ENCODE measurements at places on chromosomes 16 and 17.

DNA sequence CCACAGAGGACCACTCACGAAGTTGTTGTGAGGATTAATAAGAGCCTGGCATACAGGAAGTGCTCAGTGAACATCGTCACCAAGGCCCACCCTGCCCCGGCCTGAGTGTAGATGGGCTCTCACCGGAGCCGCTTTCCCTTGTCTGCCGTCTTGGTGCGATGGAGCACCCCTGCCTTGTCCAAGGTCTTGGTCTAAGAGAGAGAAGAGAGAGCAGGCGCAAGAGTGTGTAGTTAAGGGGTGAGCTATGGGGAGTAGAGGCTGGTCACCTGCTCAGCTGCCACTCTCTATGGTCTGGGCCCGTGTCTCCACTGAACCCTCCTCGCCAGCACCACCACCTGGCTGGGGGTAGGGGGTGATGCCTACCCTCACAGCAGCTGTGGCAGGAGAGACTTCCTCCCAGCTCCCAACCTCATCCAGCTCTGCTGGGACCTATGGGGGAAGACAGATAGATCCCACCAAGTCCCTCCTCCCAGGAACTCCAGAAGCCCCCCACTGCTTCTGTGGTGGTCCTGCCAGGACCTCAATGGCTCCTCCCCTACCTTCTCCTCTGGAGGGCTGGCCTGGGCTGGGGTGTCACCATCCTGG is 28.7 kb downstream of the ARHGAP27 start:
- no peak for DNase-seq

GRCh38 chr16:79536958-79537357 is 63.6 kb downstream of the MAF start:
- no peak for DNase-seq

- peak; percentile 32 for DNase-seq
Measured at GRCh38 chr17:29059281-29059680, 16.3 kb downstream of the PIPOX start.

DNA sequence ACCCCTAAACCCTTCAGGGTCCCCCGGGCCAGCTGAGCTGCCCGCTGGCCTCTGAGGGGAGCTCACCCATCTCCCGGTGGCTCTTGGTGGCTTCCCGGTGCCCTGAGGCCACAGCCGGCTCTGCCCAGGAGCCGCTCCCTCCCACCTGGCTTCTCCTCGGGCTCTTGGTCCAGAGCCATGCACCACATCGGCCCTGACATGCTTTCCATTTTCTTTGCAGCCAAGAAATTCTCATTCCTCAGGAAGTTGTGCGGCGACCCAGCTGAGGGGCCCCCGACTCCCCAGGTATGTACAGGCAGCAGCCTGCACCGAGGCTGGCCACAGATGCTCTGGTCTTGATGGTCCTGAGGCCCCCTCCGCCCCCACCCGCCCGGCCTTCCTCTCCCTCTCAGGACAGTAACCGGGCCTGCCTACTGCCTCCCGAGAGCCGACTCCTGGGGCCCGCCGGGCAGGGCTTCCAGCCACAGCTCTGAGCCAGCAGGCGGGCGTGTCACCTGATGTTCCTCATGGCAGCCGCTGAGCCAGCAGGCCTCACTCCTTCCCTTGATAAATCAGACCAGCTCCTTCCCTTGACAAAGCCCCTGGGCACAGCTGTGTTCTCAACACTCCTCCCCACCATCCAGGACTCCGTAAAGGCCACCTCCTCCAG is 28.4 kb upstream of the ZFPM1 start:
- no peak for DNase-seq

DNA sequence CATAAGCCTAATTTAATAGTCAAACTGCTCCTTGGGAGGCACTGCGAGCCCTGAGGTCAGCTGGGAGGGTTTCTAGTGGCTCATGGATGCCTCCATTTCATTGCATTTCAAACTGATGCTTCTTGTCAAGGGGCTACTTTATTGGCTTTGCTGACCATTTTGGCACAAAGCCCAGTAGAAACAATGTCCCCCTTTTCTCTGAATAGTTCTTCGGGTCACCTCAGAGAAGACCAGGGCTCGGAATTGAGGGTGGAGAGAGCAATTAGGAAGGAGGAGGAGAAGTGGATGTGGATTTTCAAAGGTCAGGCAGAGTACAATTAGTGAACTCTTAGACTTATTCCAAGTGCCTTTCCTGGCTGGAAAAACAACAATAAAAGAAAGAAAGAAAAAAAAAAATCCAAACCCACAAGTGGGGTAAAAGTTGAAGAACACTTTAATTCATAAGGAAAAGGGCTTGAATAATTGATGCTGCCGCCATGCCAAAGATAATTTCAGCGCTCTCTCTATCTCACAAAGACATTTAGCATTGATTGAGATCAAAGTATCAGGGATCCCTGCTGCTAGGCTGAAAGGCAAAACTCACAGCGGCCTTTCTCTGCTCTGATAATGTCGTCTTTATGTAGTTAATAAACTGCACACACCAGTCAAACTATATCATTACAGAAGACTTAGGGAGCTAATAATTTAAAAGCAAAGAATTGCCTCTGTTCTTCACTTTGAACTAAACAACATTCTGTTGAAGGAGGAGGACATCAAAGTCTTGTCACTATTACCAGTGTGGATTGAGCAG is 122.7 kb downstream of the RGS9 start:
- no peak for DNase-seq

DNA sequence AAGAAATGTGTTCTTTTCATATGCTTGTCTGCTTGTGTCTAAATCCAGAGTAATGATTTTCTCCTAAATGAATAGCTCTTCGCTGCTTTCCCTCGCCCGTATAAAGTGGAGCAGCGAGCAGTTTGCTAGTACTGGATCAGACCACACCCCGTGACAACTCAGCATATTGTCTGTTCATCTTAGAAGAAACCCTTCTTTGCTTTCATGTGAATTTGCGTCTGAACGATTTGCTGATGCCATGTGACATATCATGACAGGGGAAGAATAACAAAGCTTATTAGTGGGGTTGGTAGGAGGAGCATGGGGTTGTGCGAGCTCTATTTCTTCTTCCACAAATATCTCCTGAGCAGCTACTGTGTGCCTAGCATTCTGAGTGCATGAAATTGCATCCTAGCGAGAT is 44.1 kb upstream of the CACNG4 start:
- no peak for DNase-seq

DNA sequence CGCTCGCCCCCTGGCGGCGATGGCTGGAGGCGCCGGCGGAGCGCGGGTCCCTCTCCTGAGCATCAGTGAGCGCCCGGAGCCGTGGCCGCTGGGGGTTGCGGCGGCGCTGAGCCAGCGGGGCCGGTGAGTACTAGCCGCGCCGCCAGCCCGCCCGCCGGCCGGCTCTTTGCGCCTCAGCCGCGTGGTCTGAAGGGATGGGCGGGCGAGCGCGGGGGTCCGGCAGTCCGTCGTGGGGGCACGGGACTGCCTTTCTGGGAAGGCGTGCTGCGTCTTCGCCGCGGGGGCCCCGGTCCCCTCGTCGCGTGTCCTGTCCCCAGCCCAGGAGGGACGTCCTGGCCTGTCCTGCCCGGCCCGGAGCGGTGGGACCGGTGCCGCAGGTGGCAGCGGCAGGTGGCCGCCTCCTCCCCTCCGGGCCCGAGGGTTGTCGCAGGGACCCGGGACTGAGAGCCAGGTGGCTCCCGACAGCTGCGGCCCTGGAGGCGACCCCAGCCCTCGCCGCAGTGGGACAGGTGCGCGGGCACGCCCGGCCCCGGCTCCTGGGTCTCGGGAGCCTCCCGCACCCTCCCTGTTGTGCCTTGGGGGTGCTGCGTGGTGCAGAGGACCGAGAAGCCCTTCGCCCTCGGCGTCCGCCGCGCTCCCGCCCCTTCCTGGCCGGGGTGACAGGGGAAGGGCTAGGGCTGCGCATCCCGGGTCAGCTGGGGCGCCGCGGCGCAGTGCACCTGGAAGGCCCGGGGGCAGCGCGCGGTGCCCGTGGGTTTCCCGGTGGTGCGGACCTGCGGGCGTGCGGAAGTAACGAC is at the start of gene SPECC1:
Gene SPECC1 (plus strand): TSS at position 58 of the 797 bp plus-strand sequence. CDS start 87,293 bp downstream, outside the sequence.
- no peak for DNase-seq

GRCh38 chr17:21330436-21331160 is 45.6 kb upstream of the KCNJ12 start:
- no peak for DNase-seq

DNA sequence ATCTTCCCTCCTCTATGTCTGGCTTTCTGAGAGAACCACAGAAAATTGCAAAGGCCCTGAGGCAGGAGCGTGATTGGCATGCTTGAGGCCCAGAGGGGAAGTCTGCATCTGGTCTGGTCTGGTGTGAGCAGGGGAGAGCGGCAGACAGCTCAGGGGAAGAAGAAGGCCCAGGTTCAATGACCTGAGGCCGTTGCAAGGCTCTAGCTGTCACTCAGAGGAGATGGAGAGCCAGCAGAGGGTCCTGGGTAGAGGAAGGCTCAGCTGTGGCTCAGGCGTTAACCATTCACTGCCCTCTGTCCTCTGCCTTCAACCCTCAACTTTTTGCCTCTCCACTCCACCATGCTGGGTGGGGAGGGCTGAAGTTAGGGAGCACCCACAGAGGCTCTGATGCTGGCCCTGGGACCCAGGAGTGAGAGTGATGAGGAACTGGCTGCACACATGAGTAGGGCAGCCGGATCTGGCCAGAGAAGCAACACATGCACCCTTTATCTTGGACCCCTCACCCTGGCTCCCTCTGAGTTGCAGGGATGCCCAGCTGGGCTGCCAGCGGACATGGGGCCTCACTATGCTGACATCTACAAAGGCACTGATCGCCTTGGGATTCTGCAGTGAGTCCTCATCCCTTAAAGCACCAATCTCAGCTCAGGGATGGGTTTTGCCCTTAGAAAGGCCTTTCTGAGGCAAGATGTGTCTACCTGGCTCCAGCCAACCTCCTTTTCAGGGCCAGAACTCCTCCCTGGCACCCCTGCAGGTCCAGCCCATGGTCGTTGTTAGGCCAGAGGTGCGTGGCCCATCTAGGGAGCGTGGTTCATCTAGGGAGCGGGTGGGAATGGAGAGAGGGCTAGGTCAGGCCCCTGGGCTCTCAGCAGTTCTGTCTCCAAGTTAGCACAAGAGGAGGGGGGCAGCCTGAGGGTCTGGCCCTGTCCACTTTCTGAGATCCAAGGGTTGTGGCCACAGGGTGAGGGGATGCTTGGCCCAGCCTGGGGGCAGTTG is 7.7 kb upstream of the KRTAP17-1 start:
- no peak for DNase-seq

DNA sequence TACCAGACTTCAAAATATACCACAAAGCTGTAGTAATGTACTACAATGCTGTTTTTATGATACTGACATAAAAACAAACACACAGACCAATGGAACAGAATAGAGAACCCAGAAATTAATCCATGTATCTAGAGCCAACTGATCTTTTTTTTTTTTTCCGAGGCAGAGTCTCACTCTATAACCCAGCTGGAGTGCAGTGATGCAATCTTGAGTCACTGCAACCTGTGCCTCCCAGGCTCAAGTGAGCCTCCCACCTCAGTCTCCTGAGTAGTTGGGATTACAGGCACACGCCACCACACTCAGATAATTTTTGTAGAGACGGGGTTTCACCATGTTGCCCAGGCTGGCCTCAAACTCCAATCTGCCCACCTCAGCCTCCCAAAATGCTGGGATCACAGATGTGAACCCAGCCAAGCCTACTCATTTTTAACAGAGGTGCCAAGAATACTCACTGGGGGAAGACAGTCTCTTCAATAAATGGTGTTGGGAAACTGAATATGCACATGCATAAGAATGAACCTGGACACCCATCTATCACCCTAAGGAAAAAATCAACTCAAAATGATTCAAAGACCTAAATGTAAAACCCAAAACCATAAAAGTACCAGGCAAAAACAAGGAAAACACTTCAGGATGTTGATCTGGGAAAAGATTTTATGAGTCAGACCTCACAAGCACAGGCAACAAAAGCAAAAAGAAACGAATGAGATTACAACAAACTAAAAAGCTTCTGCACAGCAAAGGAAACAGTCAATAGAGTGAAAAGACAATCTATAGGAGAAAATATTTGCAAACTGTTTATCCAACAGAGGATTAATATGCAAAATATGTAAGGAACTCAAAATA is 63.1 kb downstream of the STX8 start:
- DNase-seq: peak; percentile 23

All from AG04450 (cell line).